Esophagus squamous epithelium (tissue), 5 donors: ENCODE measurements at places on chromosomes 7 and 10. TPM values are rescaled to one million over a fixed set of nuclear protein-coding genes. Genes with fewer than 3 reads are reported as not detected.
A peak's percentile ranks its signal among the peaks of the same experiment; 100 is the strongest.

DNA sequence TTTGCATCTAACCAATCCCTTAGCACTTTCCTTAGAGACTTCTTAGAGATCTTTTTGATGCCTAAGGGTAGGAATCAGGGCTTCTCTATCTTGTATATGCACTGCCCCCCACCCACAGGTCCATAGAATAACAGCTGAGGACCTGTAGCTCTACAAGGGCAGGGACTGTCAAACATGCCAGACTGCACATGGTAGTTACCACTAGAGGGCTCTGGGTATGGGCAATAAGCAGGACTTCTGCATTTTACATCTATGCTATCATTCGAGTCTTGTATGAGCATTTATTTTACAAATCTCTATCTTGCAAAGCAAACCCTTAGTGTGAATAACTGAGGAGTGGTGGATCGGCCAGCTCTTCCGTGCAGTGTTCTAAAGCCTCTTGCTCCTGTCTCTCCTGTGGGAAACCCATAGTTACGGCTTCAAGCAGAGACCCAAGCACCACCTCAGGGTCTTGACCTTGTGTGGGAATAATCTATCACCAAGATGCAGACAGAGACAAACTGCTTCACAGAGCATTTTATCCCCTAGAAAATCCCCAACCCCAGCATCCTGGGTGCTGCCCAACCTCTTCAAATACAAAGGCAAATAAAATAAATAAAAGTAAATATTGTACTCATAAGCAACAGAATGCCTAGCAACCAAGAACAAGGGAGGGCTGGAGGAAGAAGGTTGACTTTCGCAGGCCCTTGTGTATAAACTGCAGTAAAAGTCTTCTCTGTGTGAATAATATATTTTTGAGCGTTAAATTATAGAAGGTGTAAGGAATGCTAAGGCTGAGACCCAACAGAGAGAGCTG is 219.3 kb downstream of the WDR11 start:
- H3K27ac ChIP-seq, result no peak overlapping the region
- peaks cover 6% of the 10 kb centered on the region for H3K4me1 ChIP-seq
- H3K27me3 ChIP-seq, result no peaks in the 10 kb centered on the region
- H3K36me3 ChIP-seq, result no peaks in the 10 kb centered on the region

- no peak overlapping the region for H3K27ac ChIP-seq
- H3K36me3 ChIP-seq, result no peaks in the 10 kb centered on the region
- no peak for DNase-seq
- peaks cover 44% of the 10 kb centered on the region for H3K27me3 ChIP-seq
Observed at GRCh38 chr7:50552921-50553320, 12.3 kb downstream of the DDC start.

The NME8 gene
- not detected for total RNA-seq

- no peak for DNase-seq
- H3K27me3 ChIP-seq, result no peaks in the 10 kb centered on the region
- H3K27ac ChIP-seq, result peak overlapping the region; percentile 38
- peak overlapping the region; percentile 65 for H3K4me3 ChIP-seq
- H3K4me1 ChIP-seq, result peaks cover 16% of the 10 kb centered on the region
Observed at GRCh38 chr7:49775949-49776443, 2.6 kb downstream of the VWC2 start.

DNA sequence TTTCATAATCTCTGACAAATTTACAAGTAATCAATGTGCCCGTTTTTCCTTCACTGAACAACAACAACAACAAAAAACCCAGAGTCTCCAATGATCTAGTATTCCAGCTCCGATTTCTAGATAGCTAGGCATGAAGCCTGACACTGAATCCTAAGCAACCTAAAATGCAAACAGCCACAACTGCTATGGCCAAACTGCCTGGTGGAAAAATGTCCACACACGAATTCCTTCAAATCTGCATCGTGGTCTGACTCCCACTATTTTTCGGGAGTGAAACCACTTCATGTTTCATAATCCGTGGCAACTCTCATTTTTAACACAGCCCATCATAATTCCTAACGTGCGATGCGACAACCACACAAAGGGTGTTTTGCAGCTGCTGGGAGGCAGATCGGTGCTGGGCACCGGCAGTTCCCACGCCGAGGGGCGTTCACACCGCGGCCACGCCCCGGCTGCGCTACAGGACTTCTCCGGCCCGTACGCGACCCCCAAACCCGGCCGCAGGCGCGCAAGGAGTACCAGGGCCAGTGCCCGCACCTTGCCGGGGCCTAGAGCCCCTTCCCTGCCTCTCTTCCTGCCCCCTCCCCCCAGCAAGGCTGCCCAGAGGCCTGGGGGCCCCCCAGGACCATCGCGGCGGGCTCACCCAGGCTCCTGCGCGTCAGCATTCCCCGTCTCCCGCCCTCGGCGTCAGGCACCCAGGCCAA is 814 bp downstream of the RUFY2 start:
- peaks cover 28% of the 10 kb centered on the region for H3K4me1 ChIP-seq
- no peaks in the 10 kb centered on the region for H3K27me3 ChIP-seq
- DNase-seq, result no peak
- no peaks in the 10 kb centered on the region for H3K36me3 ChIP-seq
- H3K4me3 ChIP-seq, result peak overlapping the region; percentile 99
- peak overlapping the region; percentile 96 for H3K27ac ChIP-seq

DNA sequence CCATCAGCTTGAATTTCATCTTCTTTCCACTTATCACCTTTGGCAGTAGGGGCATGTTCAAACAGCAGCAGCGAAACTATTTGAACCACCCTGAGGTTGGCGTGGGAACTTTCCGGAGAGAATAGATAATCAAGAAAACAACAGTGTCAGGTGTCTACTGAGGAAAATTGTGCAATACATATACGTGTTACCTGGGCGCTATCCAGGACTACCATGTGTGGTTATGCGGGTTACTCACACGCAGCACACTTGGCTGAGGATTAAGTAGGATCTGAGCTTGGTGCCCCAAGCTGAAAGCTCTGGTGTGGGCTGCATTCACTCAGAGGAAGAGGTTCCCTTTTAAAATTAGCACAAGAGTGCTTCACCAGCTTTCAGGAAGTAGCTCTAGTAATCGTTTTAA is 8.8 kb upstream of the ABI1 start:
- H3K36me3 ChIP-seq, result no peaks in the 10 kb centered on the region
- no peak for DNase-seq
- peak overlapping the region; percentile 15 for H3K27ac ChIP-seq
- no peaks in the 10 kb centered on the region for H3K4me1 ChIP-seq
- no peaks in the 10 kb centered on the region for H3K27me3 ChIP-seq

- H3K36me3 ChIP-seq, result no peaks in the 10 kb centered on the region
- no peak overlapping the region for H3K4me3 ChIP-seq
- H3K27ac ChIP-seq, result no peak overlapping the region
Observed at GRCh38 chr7:121259826-121260225, 69.0 kb upstream of the WNT16 start.

- H3K4me3 ChIP-seq, result no peak overlapping the region
- no peaks in the 10 kb centered on the region for H3K27me3 ChIP-seq
- H3K27ac ChIP-seq, result no peak overlapping the region
- H3K36me3 ChIP-seq, result no peaks in the 10 kb centered on the region
- DNase-seq, result no peak
Observed at GRCh38 chr10:19904202-19904661, 88.0 kb downstream of the PLXDC2 start.

DNA sequence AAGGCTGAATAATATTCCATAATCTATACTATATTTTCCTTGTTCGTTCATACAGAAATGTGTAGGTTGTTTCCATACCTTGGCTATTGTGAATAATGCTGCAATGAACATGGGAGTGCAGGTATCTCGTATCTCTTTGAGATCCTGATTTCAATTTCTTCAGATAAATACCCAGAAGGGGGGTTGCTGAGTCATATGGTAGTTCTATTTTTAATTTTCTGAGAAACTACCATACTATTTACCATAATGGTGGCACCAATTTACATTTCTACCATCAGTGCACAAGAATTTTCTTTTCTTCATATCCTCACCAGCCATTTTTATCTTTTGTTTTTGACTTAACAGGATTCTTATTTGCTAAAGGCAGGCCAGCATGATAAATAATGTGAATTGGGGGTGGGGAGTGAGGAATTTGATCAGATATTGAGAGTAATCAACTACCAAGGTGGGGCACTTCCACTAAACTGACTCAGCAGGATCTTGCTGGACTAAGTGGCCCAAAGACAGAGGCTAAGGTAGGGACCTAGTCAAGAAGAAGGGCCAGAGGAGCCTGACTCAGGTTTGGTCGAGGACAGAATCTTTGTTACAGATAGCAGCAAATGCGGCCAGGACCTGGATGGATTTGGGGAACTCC is 21.5 kb upstream of the CCSER2 start:
- no peak for DNase-seq
- no peak overlapping the region for H3K4me3 ChIP-seq
- H3K27me3 ChIP-seq, result no peaks in the 10 kb centered on the region

The GTF2IRD2 gene
- 3.3 TPM for total RNA-seq

DNA sequence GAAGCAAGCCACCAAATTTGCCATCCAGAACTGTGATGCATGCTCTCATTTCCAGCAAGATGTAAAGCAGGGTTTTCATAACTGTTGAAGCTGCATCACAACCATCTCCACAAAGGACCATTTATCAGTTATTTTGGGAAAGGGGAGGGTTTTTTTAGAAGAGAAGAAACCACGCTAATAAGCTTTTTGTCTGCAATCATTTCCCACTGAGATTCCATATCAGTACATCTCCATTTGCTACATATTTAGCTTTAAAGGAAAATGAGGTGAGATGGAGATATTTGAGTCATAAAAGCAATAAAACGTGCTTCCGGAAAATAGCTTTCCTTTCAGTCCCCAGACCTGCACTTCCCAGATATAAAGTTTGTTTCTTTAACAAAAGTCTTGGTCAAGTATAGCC is 258.2 kb downstream of the FRMD4A start:
- H3K36me3 ChIP-seq, result no peaks in the 10 kb centered on the region
- no peak overlapping the region for H3K4me3 ChIP-seq
- no peak for DNase-seq
- no peaks in the 10 kb centered on the region for H3K27me3 ChIP-seq
- H3K27ac ChIP-seq, result no peak overlapping the region

The UCN3 gene
- not detected for total RNA-seq

The SRRT gene
- 78.4 TPM for total RNA-seq

The GPR158 gene
- total RNA-seq, result not detected

- H3K36me3 ChIP-seq, result no peaks in the 10 kb centered on the region
- H3K27me3 ChIP-seq, result no peaks in the 10 kb centered on the region
- H3K4me1 ChIP-seq, result no peaks in the 10 kb centered on the region
- no peak for DNase-seq
- no peak overlapping the region for H3K4me3 ChIP-seq
Observed at GRCh38 chr10:36725581-36726520, 399.5 kb upstream of the ANKRD30A start.

- no peaks in the 10 kb centered on the region for H3K27me3 ChIP-seq
- no peak overlapping the region for H3K27ac ChIP-seq
- no peaks in the 10 kb centered on the region for H3K4me1 ChIP-seq
- no peak for DNase-seq
- H3K4me3 ChIP-seq, result no peak overlapping the region
Observed at GRCh38 chr7:98307971-98308466, 26.5 kb downstream of the BRI3 start.

DNA sequence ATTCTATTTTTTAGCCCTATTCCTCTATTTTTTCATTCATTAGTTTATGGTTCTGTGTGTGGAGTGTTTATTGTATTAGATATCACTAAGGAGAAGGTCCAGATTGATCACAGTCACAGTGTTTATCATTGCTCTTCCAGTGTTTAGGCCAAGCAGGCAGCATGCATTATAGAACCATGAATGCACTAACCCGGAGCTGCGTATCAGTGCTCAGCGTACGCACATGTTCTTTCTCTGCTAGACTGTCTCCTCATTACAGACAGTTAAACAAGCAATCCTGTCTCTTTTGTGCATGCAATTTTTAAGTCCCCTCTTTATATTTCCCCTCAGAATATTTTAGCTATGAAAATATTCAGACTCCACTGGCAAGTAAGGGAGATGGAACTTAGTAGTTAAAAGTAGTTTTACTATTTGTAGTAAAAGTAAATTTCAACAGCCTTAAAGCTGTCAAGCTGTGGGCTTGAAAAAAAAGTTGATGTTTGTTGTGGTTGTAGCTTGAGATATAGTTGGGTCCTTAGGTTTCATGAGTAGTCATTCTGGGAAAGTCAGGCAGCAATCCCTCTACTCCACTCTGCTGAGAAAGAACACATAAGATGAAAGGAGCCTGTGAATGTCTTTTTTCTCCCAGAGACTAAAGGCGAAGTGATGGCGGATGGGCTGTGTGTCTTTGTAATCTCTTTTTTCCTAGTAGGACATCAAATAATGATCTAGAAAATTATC is 260.4 kb downstream of the CDK14 start:
- no peak for DNase-seq
- no peak overlapping the region for H3K4me3 ChIP-seq
- no peaks in the 10 kb centered on the region for H3K27me3 ChIP-seq
- no peaks in the 10 kb centered on the region for H3K36me3 ChIP-seq

The OPN1SW gene
- not detected for total RNA-seq
